ENCODE measurements at places on chromosomes 12 and 14.

DNA sequence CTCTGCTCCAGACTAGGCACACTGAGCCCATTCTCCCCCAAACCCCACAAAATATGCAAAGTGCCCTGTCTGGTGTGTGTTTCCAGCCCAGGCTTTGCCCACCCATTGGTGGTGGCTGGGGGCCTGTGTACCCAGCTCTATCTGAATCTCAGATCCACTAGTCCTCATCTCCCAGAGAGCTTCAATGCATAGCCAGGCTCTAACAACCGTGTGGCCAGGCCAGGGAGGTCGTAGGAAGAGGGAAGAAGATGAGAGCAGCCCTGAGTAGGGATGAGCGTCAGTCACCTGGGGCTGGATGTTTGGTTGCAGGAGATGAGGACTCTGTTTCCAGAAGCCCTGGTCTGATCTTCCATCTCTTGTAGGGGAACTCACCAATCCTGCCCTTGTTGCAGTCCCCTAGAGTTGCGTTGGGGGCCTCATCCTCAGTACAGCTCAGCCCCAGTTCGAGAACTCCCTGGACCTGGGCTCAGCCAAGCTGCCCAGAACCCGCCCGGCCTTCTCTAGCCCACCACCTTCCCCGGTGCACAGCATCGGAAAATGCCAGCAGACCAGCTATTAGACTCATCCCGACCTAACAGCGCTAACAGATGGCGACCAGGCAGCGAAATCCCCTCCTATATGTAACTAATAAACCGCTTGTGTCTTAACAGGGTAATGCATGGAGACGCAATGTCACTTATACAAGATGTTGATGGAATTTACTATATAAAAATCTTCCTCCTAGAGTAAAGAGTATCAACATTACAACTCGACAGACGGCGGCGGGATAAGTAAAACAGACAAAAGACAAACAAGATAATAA lies 3.2 kb upstream of the LHX5 start:
- no peak for DNase-seq

- DNase-seq: no peak
These were observed 200.5 kb upstream of the OR4E1 start for GRCh38 chr14:21874167-21874566.

DNA sequence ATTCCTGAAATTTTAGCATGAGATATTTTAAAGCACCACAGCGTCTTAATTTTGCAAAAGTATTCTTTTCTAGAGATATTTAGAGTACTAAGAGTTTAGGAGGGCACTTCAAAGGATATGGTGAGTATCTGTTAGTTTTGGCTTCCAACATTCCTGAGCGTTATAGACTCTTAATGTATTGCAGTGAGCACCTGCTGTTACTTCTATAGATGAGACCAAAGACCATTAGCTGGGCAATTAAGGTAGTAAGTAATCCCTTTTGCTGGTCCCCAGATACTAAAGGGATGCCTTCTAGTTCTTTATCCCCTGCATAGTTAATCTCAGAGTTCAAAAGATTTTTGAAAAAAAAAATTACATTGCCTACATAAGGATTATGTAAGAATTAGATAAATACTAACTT lies 975.6 kb downstream of the GALC start:
- DNase-seq: no peak

GRCh38 chr12:118494776-118495175 lies 118.4 kb downstream of the SUDS3 start:
- DNase-seq: no peak

GRCh38 chr14:75383721-75384120 lies 44.1 kb upstream of the JDP2 start:
- DNase-seq: no peak

- no peak for DNase-seq
These were observed 200.6 kb downstream of the AEBP2 start for GRCh38 chr12:19639781-19640415.

- DNase-seq: no peak
These were observed 66.3 kb downstream of the CKB start for GRCh38 chr14:103456167-103456835.

DNA sequence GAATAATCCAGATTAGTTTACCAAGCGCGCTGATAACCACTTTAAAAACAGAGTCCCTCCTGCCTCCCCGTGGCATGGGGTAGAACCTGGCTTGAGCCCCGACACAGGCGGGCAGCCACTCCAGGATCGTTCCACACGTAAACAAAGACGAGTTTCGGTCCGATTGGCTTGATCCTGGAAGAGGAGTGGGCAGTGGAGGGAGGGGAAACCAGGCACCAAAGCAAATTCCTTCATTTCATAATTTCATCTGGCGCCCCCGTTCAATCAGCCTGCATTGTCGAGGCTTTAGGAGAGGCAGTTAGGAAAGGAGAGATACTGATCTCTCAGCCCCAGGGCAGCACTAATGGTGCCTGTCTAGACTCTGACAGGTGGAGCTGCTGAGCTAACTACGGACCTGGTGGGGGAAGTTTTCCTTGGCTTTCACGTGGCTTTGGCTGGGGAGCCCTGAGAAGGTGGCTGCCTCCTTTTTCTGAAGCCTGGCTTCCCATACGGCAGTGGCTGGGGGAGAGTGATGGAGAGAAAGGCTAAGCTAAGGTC lies 751 bp upstream of the GPRC5A start:
- DNase-seq: no peak

DNA sequence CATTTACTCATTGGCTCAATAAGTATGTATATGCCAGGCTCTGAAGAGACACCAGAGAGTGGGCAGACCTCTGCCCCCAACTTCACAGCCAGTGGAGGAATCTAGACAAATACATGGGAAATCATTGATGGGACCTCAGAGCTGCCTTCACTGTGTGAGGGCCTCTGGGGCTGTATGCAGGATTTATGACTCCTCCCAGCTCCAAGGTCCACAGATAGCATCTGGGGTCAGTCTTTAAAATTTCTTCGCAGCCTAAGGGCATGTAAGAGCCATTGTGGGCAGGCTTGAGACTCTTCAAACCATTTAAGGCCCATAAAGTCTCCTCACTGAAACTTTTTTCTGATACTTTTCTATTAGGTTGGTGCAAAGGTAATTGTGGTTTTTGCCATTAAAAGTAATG lies 125.5 kb downstream of the SPTSSA start:
- DNase-seq: no peak

DNA sequence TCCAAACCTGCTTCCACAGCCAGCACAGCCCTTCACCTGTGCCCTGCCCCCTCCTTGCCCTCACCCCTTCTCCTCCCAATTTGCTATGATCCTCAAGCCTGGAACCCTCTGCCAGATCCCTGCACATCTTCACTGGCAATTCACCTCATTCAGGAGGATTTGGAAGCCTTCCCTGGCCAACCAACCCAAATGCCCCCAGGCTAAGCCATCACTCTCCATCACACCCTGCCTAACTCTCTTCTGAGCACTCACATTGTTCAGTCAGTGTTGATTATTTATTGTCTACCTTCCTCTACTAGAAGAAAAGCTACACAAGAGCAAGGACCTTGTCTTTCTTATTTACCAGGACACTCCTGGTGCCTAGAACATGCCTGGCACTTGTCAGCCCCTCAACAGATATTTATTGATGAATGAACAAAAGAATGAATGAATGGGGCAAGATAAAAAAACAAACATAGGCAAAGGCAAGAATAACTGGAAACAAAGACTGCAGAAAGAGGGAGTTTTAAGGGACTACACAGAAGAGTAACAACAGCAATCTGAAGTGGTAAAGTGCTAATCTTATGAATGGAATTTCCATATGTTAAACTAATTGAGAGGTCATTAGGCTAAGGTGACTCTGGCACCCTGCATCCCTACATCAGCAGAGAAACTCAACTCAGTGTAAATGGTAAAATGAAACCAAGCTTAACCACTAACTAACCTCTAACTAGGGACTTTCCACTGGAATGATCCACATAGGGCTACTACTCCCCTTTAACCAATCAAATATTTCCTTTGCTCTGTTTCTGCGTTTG lies 33.4 kb downstream of the TMTC1 start:
- no peak for DNase-seq

- DNase-seq: no peak
These were observed 8.0 kb downstream of the KRT2 start for GRCh38 chr12:52644078-52644415.

DNA sequence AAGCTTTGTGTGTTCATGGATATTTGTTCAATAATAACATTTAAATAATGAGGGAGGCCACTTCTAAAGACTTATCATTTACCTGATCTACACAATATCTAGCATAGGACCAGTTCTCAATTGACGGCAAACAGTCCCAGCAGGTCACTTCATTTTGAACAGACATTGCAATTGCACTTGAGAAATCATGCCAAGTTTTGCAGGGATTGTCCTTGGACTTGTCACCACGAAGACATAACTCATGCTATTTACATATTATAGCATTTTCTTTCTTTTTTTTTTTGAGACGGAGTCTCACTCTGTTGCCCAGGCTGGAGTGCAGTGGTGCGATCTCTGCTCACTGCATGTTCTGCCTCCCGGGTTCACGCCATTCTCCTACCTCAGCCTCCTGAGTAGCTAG lies 34.5 kb upstream of the BICD1 start:
- no peak for DNase-seq

- DNase-seq: no peak
These were observed 308.5 kb upstream of the TBX3 start for GRCh38 chr12:114992443-114992842.

GRCh38 chr14:39006721-39007410 lies 96.2 kb downstream of the SEC23A start:
- no peak for DNase-seq

- DNase-seq: no peak
These were observed 58.3 kb downstream of the SLC8A3 start for GRCh38 chr14:70130482-70130881.

DNA sequence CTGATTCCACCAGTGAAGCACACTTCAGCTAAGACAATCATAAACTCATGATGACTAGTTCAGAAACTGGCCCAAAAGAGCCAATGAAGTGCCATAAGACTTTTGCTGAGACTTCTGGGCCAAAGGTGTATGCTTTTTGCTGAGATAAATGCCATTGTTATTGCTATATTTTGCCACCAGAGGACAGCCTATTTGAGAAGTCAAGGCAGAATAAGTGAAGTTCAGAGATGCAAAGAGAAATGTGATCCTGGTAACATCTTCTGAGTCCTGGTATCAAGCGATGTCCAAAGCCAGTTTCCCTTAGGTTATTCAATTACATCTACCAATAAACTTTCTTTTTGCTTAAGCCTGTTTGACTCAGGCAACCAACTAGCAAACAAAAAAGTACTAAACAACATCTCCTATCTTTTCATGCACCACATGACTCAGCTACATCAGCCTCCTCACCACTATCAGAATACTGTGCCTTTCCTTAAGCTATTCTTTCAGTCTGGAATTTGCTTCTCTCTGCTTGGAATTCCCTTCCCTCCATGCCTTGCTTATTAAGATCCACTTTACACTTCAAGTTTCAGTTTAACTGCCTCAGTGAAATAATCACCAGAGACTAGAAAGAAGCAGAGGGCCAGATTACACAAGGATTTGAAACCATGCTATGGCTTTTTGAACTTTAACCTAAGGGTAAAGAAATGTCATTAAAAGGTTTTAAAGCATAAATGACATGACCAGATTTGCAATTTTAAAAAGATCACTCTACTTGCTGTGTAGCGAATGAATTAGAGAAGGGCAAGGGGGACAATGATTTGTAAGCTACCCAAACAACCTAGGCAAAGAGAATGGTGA lies 14.0 kb downstream of the CRY1 start:
- DNase-seq: no peak
